ENCODE measurements at places on chromosomes 12 and 14.

- DNase-seq = no peak
Observed at GRCh38 chr12:4286228-4286627, 12.7 kb downstream of the CCND2 start.

GRCh38 chr12:126258190-126258589, 1193.0 kb downstream of the AACS start:
- DNase-seq = no peak

- no peak for DNase-seq
Observed at GRCh38 chr12:15837141-15837790, 44.9 kb upstream of the STRAP start.

- no peak for DNase-seq
Observed at GRCh38 chr12:64746663-64747062, 12.5 kb downstream of the GNS start.

- DNase-seq = no peak
Observed at GRCh38 chr14:34328178-34328577, 133.9 kb downstream of the SPTSSA start.

- no peak for DNase-seq
Observed at GRCh38 chr14:22726012-22726411, 40.5 kb upstream of the OXA1L start.

GRCh38 chr14:58637391-58638230, at the start of gene DACT1:
DACT1 (plus strand) TSS chr14:58637962; CDS start chr14:58638203, 241 bp downstream.
- peak; percentile 63 for DNase-seq

DNA sequence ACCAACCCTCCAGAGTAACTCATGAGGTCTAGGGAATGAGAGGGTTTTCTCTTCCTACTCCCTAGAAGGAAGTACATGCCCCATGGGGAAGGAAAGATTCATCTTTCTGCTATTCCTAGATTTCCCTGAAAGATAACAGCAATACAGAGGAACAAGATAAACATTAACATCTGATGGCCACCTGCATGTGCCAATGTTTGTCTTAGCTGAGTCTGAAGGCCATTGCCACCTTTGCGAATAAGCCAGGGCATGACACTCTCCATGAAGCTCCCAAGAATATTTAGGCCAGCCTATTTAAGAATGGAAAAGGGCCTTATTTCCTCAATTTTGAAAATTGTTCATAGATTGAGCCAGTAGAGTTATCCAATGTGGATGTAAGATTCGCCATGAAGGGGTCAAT, 26.0 kb downstream of the IGF1 start:
- DNase-seq = no peak

- DNase-seq = no peak
Observed at GRCh38 chr12:74031045-74031444, 506.6 kb upstream of the ATXN7L3B start.

GRCh38 chr12:123886258-123886657, 86.4 kb downstream of the CCDC92 start:
- no peak for DNase-seq

DNA sequence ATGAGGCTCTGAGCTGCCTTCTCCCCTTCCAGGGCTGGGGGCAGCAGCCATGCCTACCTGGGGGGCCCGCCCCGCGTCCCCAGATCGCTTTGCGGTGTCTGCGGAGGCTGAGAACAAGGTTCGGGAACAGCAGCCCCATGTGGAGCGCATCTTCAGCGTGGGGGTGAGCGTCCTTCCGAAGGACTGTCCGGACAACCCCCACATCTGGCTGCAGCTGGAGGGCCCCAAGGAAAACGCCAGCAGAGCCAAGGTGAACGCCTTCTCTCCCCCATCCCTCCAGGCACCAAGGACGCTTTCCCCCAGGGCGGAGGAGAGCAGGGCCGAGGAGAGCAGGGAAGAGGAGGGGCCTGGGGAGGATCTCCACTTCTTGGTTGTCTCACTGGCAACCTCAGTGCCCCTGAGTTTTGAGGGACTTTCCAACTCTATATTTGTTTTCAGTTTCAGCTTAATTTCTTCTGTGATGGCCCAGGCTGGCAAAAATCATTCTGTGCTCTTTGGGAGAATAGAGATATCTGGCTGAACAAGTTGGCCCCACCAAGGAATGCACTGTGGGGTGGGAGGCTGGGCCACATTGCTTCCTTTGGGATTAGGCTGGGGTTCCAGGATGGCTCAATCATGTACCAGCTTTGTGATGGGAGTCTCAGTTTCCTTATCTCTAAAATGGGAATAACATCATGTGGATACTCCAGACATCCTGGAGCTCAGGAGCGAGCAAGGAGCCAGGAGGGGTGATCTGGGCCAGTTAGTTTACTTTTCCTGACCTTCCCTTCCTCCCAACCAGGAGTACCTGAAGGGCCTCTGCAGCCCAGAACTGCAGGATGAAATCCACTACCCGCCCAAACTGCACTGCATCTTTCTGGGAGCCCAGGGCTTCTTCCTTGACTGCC, 1.2 kb downstream of the KHNYN start:
- DNase-seq = peak; percentile 66

GRCh38 chr12:109099431-109100020, 2.1 kb downstream of the UNG start:
- no peak for DNase-seq

- DNase-seq = no peak
Observed at GRCh38 chr12:45726603-45727300, 2.8 kb upstream of the ARID2 start.

GRCh38 chr12:2455410-2455809, 339.4 kb upstream of the FKBP4 start:
- DNase-seq = no peak

GRCh38 chr14:20624495-20625070, 16.9 kb downstream of the OR6S1 start:
- peak; percentile 42 for DNase-seq

DNA sequence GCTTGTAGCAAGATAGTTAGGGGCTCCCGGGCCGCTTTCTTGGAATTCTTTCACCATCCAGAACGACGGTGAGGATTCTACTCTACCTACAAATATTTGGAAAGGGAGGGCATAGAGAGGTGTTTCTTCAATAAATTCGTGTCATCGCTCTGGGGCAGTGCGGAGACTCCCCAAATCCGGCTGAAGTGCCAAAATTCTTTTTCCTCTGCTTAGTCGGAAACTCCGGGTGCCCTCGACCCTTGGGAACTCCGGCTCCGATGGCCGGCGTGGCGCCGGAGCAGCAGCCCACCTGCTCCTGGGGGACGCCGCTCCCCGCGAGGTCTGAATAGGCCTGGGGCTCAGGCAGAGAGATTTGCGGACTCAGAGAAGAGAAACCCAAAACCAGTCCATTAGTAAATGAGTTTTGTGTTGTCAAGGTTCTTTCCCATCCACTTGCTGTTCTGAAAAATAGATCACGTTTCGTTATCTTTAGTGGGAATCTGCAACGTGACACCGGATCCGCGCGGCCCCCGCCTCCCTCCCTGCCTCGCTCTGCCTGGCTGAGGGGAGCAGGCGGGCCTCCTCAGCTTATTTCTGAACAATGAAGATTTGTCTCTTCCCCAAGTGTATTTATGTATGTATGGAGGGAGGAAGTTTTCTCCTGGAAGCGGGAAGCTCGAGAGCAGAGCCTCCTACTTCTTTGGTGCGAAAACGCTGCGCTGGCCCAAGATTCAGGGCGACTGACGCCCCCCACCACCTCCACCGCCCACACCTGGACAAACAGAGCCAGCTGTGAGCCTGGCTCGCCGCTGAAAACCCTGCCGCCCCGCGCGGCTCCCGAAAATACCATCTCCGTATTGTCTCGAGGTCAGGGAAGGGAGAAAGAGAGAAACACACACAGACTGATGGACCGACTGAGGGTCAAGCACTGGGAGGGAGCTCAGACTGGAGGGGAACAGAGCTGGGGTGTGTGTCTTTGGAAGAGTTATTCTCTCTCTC, 3.7 kb upstream of the SIX1 start:
- DNase-seq = no peak

DNA sequence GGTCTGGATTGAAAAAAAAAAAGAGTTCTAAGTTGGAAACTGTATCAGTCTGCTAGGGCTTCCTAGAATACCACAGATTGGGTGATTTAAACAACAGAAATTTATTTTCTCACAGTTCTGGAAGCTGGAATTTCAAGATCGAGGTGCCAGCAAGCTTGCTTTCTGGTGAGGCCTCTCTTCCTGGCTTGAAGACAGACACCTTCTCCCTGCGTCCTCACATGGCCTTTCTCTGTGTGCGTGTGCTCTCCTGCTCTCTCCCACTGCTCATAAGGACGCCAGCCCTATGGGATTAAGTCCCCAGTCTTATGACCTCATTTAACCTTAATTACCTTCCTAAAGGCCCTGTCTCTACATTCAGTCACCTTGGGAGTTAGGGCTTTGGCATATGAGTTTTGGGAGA, 215.5 kb downstream of the PIK3C2G start:
- no peak for DNase-seq

DNA sequence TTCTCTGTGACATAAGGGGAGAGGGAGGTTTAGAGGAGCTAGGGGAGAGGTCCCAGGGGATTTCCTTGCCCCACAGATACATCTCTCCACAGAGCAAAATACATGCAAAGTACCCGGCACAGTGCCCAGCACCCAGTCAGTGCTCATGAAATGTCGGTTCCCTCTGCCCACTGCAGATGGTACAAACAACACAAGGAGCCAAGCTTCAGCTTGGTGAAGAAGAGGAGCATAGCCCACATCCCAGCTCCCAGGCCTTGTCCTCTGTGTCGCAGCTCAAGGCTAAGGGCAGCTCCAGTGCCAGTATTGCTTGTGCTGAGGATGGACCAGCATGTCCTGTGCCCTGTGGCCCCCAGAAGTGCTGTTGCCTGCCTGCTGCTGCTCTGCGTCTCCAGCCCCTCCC, 35.0 kb upstream of the FKBP4 start:
- no peak for DNase-seq

GRCh38 chr12:11133162-11133561, 1.3 kb downstream of the TAS2R30 start:
- no peak for DNase-seq

- DNase-seq = no peak
Observed at GRCh38 chr14:98551028-98551427, 721.0 kb downstream of the BCL11B start.

- DNase-seq = no peak
Observed at GRCh38 chr14:105091517-105092170, 26.4 kb upstream of the GPR132 start.

- DNase-seq = no peak
Observed at GRCh38 chr12:69415471-69416275, 54.5 kb upstream of the FRS2 start.

DNA sequence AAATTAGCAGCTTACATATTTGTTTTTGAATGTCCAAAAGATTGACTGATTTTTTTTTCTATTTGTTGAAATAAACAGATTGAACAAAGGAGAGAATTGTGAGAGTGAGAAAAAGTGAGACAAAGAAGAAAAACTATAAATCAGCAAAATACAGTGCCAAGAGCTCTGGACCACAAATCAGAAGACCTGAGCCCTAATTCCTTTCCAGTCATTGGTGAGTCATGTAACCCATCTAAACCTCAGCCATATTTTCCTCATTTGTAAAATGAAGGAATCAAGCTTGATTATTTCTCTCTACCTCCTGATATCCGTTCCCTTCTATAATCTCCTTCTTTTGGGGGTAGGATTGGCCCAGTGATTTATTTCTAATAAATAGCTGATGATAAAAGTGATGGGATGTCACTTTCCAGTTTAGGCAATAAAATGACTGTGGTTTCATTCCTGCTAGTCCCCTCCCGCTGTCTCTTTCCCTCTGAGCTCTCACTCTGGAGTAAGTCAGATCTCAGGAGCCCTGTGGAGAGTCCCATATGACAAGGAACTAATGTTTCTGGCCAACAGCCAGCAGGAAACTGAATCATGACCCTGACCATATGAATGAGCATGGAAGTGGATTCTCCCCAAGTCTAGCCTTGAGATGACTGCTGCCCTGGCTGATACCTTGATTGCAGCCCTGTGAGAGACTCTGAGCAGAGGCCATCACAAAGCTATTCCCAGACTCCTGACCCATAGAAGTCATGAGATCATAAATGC, 218.9 kb downstream of the ACSS3 start:
- DNase-seq = no peak

GRCh38 chr12:102299731-102300130, 102.1 kb upstream of the PMCH start:
- DNase-seq = no peak

DNA sequence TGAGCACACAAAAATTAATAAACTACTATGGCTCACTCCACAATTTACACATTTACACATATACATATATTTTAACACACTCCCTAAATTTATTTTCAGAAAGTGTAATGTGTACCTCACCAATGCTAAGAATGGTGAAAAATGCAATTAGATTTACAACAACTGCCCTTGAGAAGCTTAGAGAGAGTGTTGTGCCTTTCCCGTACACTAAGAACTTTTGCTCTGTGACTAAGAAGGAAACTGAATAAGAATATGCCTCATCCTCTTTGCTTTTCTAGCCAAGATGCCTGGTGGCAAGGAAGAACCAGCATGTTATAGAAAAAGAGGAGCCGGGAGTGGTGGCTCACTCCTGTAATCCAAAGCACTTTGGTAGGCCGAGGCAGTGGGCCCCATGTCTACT, 62.3 kb downstream of the SINHCAF start:
- no peak for DNase-seq

- DNase-seq = no peak
Observed at GRCh38 chr14:64732066-64732465, 27.8 kb downstream of the PLEKHG3 start.

GRCh38 chr14:21525962-21526671, at the start of gene SALL2:
SALL2 (minus strand) TSS chr14:21526346; CDS start chr14:21526127, 219 bp downstream.
- DNase-seq = peak; percentile 71

GRCh38 chr12:114850661-114851275, 166.8 kb upstream of the TBX3 start:
- DNase-seq = no peak

DNA sequence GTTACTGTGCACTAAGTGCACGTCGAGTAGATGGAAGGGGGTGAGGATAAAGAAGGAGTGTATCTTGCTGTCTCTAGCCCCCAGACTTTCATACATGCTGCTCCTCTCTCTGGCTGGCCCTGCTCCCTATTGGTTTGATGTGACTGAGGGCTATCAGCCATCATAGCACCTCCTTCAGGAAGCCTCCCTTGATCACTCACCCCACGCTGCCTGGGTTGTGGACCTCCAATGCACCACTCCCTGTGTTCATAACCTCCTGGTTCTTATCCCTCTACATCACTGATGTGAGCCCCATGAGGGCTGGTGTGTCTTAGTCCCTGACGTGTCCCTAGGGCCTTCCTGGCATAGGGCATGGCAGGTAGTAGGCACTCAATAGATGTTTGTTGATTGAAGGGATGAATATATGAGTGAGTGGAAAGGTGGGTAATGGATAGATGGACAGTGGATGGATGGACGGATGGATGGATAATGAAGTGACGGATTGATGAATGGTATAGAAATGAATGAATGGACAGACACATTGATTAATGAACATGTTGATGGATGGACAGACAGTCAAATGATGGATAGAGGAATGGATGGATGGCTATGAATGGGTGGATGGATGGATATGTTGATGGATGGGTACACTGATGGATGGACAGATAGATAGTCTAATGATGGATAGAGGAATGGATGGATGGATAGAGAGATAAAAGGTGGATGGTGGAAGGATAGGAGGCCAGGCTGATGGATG, 15.0 kb downstream of the SDSL start:
- DNase-seq = no peak

Measured in activated CD4-positive, alpha-beta T cell treated with anti-CD3 and anti-CD28 coated beads for 4 hours (primary cell).